Right hindlimb (tissue), 1 donor: ENCODE measurements at places on chromosomes 5 and 9.

- DNase-seq = no peak
Measured at GRCh38 chr9:134358026-134358661, 31.9 kb downstream of the RXRA start.

GRCh38 chr5:170355601-170356098 is 33.5 kb downstream of the KCNMB1 start:
- DNase-seq = peak; percentile 46

DNA sequence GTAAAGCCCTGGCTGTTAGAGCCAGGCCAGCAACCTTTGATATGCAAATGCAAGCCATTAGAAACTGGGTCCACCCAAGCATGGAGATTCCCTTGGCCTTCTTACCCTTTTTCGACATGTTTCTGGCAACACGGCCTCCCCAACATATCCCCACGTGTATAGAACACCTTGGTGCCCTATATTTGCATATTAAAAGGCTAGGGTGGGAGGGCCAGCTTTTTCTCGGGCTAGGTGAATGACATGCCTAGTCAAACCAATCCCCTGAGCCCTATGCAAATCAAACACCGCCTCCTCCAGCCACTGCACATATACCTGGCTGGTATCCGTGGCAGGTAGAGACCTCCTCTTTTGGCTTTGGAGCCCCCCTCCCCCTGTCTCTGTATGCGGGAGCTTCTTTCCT is 55.6 kb upstream of the ZFR start:
- no peak for DNase-seq

- no peak for DNase-seq
Measured at GRCh38 chr9:91784673-91785446, 165.2 kb downstream of the ROR2 start.

GRCh38 chr5:15831408-15831807 is 331.4 kb downstream of the FBXL7 start:
- DNase-seq = no peak

- DNase-seq = no peak
Measured at GRCh38 chr5:103862398-103862797, 299.8 kb upstream of the NUDT12 start.

DNA sequence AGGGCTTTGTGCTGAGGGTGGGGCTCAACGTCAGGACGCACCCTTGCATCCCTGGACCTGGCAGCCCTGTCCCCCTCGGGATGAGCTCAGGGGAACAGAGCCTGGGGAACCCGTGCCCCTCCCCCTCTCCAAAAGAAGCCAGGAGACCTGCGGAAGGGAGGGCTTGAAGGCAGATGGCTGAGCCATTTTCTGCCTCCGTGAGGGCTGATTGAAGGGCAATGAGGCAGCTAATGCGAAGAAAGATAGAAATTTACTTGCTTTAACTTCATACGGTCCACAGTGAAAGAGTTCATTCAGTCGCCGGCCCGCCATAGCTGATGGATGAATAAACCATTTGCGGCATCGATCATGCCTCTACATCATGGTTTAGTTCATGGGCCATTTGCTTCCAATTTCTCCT is 28.8 kb downstream of the ASS1 start:
- no peak for DNase-seq

DNA sequence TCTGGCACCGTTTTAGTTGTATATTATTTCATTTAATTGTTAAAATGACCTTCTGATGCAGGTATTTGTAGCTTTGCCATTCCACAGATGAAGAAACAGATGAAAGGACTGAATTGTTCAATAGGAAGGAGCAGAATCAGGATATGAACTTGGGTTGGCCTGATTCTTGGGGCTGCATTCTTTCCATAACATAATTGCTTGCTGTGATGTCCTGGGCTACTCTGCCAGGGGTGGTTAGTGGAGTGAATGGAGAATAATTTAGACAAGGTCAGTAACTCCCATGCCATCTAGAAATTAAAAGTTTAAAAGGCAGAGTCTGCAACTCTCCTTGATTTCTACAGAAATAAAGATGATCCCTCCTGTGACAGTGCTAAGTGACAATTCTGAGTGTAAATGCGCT is 15.9 kb downstream of the TLR4 start:
- DNase-seq = no peak

GRCh38 chr9:40914772-40915659 is 213.5 kb downstream of the FOXD4L6 start:
- no peak for DNase-seq

GRCh38 chr9:114580609-114581193 is 6.9 kb upstream of the ATP6V1G1 start:
- no peak for DNase-seq

GRCh38 chr5:93184041-93184440 is 397.0 kb downstream of the NR2F1-AS1 start:
- DNase-seq = no peak

DNA sequence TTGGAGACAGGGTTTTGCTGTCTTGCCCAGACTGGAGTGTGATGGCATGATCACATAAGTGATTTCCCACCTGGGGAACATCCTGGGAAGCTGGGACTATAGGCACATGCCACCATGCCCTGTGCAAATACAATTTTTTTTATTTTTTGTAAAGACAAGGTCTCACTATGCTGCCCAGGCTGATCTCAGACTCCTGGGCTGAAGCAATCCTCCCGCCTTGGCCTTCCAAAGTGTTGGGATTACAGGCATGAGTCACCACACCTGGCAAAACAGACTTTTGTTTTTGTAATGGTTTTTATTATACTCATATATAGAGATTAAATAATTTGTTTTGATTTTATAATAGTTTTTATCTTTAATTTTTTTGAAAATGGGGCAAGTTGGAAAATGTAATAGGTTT is 14.7 kb downstream of the DNAJC25 start:
- no peak for DNase-seq

- DNase-seq = no peak
Measured at GRCh38 chr5:117143406-117143805, 568.8 kb upstream of the SEMA6A start.

- DNase-seq = no peak
Measured at GRCh38 chr5:129696636-129697035, 51.3 kb upstream of the MINAR2 start.

- no peak for DNase-seq
Measured at GRCh38 chr5:961711-962240, 46.8 kb upstream of the NKD2 start.

DNA sequence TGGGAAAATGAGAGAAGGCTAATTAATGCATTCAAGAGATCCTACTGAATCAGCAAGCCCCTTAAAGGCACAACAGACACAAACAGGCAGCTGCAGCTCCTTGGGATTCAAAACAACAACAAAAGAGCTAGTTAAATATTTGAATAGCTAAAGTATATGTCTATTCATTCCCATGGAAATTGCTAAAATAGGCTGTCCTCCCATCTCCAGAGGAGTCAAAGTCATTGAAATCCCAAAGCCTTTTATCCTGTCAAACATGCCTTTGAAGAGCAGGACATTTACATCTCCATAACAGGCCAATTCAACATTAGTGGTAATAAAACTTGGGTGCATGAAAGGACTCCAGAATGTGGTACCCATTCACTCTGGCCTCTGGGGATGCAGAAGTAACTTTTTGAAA is 177.4 kb downstream of the NTRK2 start:
- no peak for DNase-seq

GRCh38 chr5:33482335-33482734 is 41.6 kb downstream of the TARS1 start:
- no peak for DNase-seq

DNA sequence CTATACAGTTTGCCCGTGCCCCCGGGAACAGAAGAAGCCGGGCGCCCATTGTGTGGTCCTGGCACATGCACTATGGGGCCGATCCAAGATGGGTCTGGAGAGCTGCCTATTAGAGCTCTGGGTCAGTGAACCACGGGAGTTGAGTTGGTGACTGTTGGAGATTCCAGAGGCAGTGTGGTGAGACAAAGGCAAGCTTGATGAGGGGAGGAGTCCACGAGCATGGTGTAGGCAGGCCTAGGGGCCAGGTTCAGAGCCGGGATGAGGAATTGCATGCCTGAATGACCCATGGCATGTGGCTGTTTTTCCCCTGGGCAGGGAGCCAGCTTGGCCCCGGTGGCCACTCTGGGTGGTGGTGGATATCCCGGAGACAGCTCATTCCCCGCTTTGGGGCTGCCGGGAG is 84.4 kb upstream of the STC2 start:
- no peak for DNase-seq

DNA sequence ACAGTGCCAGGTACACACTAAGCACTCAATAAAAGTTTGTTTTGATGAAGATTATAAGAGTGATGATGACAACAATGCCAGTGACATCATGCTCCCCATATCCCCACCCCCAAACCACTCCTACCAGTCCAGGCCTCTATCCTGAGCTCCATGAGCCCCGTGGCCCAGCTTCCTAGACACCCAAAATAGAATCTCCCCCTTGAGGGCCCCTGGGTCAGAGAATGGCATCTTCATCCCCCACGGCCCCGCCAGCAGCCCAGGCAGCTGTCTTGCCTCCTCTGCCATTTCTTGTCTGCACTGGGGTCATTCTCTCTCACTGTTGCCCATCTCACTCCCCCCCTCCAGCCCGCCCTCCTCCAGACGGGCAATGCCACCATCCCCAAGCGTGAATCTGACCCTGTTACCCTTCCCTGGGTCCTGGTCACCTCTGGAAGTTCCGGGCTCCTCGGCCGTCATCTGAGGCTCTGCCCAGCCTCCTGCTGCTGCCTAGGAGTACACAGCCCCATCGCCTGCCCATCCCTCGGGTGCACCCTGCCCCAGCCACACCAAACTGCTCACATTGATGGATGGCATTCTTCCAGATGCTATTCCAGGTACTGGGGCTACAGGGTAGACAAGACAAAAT is 76.8 kb upstream of the LMX1B start:
- DNase-seq = no peak

DNA sequence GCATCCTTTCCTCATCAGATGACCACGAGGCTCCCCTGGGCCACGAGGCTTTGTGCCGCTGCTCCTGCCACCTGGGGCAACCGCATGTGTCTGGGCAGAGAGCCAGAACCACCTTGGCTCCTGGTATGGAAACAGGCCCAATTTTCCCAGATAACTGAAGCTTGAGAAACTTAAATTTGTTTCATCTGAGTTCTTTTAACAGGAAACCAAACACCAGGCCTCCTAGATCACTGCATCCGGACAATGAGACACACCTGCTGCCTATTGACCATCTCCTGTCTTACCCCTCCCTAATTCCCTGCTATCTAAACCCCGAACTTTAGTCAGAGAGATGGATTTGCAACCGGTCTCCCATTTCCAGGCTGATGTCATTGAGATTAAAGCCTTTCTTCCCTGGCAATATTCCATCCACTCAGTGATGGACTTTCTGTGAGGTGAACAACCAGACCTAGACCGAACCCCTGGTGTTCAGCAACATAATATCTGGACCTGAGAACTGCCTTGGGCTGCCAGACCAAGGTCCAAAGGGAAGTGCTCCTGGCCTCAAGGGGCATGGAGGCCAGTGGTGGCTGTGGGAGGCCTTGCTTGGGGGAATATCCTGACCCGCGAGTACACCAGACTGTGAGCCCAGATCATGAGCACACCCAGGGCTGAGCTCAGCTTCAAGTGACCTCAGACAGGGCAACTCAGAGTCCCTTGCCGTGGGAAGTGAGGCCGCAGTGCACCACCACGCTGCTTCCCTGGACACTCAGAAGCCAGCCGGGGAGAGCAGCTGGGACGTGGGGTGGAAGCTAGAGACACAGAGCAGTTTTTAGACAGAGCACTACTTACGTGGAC is 199.7 kb downstream of the HSPA4 start:
- no peak for DNase-seq

DNA sequence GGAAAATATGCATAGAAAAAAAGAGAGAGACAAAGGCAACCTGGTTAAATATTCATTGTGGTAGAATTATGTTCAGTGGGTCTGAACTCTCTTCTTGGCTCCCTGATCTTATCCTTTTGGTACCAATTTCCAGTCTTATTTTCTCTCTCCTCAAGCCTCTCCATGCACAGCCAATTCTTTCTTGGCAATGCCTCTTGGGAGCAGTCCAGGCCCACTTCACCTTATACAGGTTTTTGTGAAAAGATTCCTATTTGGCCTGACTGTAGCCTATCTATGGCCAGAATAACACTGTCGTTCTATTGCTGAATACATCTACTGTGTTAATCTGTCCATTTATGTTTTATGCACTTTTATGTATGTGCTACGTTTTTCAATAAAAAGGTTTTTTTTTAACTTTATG is 2.7 kb downstream of the ELOVL7 start:
- DNase-seq = no peak

DNA sequence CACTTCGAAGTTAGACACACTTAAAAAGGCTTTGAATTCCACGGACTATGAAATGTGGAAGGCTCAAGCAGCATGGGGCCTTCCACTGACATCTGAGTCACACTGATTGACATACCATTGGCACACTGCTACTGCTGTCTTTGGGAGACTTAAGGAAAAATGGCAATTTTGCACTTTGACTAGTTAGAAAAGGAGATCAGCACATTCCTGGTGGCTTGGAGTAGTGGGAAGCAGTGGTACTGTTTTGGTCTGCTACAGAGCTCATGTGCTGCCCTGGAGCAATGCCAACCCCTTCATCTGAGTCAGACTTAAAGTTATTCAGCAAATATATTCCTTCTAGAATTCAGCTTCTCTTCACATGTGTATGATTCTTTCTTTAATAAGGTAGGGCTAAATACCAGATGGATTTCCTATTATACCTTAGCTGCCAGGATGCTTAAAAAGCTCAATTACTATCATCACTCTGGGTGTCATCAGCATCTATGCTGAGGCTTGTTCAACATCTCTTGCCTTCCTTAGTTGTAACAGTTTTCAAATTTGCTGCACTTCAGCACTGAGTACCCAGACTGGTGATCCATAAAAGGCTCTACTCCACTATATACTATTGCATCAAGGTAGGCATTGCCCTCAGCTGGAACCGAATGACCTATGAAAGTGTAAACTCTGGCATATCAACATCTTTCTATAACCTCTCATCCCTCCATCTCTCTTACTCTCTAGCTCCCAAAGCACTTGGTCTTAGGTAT is 42.3 kb upstream of the MOCS2 start:
- peak; percentile 26 for DNase-seq

GRCh38 chr9:129310666-129311350 is 132.7 kb upstream of the IER5L start:
- DNase-seq = peak; percentile 2

- no peak for DNase-seq
Measured at GRCh38 chr5:76021936-76022584, 61.1 kb upstream of the SV2C start.

GRCh38 chr9:27566118-27566517 is 7.2 kb downstream of the C9orf72 start:
- DNase-seq = no peak

DNA sequence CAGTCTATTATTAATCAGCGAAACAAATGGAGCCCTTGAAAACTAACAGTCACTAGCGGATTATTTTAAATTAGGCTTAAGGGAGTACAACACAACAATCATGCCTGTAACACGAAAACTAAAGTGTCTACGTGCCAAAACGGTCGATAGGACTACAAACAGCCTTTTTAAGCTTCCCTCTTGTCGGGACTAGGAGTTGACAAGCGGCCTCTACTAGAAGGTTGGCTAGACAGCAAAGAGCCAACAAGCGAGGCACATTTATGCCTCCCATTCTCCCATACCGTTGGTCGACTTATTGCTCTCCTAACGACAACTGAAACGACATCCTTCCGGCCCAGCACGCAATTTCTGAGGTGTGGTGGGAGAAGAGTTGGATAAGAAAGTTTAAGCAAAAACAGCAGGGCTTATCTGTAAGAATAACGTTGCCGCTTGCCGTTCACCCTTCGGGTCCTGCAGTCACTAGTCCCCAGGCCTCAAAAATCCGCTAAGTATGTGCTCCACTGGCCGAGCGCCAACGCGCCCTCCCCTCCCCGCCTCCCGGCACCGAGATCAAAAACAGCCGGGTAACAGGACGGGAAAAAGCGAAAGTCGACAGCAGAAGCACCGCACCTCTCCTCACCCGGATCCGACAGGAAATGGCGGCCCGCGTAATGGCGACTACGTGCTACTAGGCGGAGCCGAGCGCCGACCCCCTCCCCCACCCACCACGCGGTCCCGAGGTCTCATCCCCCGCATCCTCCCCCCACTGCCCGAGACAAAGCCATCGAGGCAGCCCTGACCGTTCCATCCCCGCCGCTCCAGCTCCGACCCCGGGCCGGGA is 813 bp downstream of the HNRNPK start:
- DNase-seq = peak; percentile 91
